ENCODE measurements at places on chromosomes 1 and 21.

- no peak for DNase-seq
Observed at GRCh38 chr1:64967381-64967780, 1.0 kb upstream of the JAK1 start.

GRCh38 chr1:32769524-32770220 lies 47.5 kb downstream of the YARS1 start:
- no peak for DNase-seq

DNA sequence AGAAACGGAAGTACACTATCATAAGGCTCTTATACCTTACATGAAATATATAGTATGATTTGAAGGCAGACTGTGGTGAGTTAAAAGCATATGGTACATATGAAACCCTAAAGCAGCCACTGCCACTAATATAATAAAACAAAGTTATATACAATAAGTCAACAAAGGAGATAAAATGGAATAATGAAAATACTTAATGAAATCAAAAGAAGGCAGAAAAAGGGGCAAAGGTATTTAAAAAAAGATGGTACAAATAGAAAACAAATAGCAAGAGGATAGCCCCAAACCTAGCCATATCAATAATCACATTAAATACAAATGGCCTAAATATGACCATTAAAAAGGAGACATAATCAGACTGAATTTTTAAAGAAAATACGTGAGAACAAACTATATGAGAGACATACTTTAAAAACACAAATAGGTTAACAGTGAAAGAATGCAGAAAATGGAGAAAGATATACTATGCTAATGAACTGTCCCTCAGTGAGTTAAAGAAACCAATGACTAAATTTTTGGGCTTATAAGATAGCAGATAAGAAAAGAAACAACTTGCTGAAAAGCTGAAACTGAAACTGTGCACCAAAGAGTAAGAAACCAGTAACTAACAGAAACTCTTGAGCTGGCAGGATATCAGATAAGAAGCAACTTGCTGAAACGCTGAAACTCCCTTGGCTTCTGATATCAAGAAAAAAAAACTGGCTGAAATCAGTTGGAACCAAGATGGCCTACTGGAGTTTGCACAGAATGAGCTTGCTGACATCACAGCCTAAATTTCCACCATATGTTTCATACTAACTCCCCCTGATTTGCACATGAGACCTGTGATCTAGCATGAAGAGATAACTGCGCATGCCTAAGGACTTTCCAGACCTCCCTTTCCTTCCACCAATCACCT lies 44.3 kb upstream of the IL10 start:
- no peak for DNase-seq

DNA sequence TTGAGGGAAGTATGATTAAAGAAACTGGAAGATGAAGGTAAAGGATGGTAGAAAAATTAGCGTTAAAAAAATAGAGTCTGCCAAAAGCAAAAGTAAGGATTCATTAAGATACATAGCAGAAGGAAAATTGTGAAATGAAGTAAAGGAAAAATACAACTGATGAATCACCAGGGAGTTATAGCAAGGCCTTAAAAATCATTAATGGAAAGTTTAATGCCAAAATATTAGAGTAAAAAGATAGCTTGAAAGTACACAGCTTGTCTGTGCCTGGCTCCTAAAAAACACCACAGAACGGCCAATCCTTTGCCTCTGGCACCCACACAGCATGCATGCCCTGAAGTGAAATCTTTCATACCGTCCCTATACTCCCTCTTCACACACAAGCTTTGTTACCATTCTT lies 66.9 kb upstream of the APOBEC4 start:
- DNase-seq, result no peak

GRCh38 chr1:114446198-114446597 lies 64.8 kb downstream of the TRIM33 start:
- DNase-seq, result no peak

DNA sequence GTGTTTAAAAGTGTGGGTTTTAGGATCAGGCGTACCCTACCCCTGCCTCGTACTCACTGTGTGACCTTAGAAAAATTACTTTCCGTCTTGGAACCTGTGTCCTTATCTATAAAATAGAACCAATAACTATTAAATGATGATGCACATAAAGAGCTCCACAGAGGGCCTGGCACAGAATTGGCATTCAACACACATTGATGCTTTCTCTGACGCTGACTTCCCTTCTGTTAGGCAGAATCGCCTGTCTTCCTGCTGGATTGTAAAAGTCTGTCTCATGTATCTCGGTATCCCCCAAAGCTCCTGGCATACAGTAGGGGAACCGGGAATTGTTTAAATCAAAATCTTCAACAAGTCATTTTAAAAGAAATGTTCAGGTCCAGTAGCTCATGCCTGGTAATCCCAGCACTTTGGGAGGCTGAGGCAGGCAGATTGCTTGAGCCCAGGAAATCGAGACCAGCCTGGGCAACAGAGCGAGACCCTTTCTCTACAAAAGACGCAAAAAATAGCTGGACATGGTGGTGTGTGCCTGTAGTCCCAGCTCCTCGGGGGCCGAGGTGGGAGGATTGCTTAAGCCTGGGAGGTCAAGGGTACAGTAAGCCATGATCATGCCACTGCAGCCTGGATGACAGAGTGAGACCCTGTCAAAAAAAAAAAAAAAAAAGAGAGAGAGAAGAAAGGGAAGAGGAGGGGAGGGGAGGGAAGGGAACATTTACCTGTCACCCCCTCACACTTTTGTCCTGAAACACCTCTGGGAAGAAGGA lies 41.3 kb upstream of the FHAD1 start:
- DNase-seq, result no peak

GRCh38 chr1:239999170-239999569 lies 92.5 kb upstream of the FMN2 start:
- no peak for DNase-seq

DNA sequence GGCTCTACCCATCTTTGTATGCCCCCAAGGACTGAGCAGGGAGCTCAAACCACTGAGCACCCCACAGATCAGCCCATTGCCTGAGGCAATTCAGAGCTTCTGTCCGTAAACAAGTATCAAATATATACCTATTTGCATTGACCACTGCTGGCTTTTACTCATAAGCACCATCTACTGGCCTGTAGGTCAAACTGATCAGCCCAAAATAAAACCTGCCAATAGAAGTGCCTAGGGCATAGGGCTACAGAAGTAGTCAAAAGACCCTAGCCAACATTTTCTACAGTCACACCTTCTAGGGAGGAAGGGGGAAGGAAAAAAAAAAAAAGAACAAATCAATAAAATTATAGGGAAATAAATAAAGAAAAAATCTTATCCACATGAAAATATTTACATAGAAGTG lies 5.3 kb upstream of the LCE3D start:
- DNase-seq, result no peak

DNA sequence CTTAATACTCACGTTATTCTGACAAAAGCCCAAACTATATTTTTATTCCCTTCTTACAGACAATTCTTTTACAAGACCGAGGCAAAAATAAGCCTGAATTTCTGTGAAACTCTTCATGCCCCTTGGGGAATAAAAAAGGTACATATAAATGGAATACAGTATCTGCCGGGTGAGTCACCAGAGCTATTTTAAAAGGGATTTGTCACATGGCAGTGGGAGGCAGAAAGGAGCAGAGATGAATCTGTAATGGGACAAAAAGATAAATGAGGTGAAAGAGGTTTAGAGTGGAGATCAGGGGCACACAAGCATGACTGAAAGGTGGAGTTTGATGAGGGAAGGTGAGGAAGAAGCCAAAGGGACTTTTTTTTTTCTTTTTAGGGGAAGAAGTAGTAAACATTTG lies 8.8 kb downstream of the XCL1 start:
- no peak for DNase-seq

DNA sequence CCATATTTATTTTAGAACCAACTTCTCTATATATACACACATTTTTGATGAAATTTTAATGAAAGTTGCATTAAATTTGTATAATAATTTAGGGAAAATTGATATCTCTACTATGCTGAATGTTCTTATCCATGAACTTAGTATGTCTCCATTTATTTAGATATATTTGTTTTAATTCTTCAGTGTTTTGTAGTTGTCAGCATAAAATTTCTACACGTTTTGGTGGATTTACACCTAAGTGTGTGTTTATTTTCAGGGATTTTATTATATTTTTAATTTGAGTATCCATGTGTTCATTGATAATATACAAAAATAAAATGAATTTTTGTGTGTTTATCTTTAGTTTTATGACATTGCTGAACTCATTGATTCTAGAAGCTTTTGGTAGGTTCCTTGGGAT lies 36.7 kb downstream of the PCBP3 start:
- DNase-seq, result no peak

- no peak for DNase-seq
Observed at GRCh38 chr1:12159816-12160215, 7.0 kb upstream of the TNFRSF1B start.

DNA sequence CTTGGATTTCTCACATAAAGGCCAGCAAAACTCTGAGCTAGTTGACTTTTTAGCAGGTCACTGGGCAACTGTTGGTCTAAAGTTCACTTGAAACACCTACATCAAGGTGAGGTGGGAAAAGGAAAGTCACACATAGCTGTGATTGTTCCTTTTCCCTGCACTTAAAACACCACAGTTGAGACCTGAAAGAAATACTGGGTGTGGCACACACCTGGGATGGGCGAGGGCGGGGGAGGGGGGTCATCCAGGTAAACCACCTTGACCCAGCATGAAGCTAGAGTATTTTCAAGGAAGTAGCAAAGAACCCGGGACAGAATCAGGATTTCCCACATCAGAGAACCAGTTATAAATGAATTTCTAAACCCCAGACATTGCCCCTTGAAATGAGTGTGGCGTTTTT lies 26.4 kb downstream of the ZNF697 start:
- DNase-seq, result no peak

- no peak for DNase-seq
Observed at GRCh38 chr1:30029677-30030076, 693.7 kb downstream of the MATN1 start.

DNA sequence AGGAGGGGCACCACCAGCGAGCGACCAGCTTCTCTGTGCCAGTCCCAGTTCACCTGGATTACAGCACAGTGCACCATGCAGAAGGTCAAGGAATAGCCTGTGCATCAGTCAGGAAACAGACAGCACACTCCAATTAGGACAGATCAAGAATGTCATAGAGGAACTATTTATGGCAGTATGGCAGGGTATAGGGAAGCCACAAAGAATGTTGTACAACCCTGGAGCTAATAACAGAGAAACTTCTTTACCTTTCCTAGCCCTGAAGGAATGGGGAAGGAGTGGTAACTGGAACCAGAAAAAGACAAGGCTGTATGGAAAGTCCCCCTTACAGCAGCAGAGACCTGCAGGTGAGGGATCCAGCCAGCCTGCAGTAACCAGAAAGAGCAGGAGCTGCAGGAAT lies 87.8 kb upstream of the USP24 start:
- DNase-seq, result no peak

DNA sequence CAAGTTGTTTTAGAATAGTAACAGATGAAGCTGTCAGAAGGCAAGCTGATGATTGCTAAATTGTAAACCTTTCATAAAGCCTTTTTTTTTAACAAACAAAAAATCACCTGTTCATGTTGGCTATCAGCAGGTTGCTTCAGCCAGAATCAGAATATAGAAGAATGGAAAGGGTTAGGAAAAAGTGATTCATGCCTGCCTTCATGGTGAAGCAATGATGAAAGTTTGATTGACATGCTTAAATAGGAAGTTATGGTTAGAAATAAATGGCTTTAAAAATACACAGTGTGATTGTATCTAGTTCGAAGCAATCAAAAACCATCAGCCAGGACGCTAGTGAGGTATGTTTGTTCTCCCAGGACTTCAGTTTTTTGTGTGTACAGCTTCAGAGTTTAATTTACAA lies 37.9 kb downstream of the GABPA start:
- DNase-seq, result no peak

- no peak for DNase-seq
Observed at GRCh38 chr1:54989968-54990810, 8.5 kb upstream of the BSND start.

DNA sequence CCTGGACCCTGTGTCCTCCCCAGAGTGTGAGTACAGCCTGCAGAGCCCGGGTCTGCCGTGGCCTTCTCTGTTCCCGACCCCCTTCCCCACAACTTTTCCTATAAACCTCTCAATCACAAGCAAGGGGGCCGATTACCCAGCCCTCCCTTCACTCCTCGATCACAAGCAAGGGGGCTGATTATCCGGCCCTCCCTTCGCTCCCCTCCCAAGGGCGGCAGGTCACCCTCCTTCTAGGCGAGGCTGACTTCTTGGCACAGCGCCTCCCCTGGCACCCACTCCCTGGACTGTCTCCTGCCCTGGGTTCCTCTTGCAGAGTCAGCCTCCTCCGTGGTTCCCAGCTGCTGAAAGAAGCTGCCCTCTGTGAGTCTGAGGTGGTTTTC lies 12.3 kb upstream of the LDLRAP1 start:
- no peak for DNase-seq

- no peak for DNase-seq
Observed at GRCh38 chr1:2574350-2574749, 12.2 kb upstream of the PRXL2B start.

GRCh38 chr1:172680733-172681275 lies 21.9 kb downstream of the FASLG start:
- DNase-seq, result no peak

GRCh38 chr1:221363039-221363438 lies 378.9 kb downstream of the DUSP10 start:
- no peak for DNase-seq

GRCh38 chr1:47980501-47980900 lies 16.7 kb downstream of the TRABD2B start:
- no peak for DNase-seq

- no peak for DNase-seq
Observed at GRCh38 chr1:68015971-68016370, 34.5 kb downstream of the DIRAS3 start.

- no peak for DNase-seq
Observed at GRCh38 chr1:51915951-51916350, 37.4 kb upstream of the NRDC start.

GRCh38 chr1:66207484-66207883 lies 326.5 kb upstream of the SGIP1 start:
- DNase-seq, result no peak

GRCh38 chr1:203663294-203663693 lies 36.7 kb downstream of the ATP2B4 start:
- DNase-seq, result no peak

DNA sequence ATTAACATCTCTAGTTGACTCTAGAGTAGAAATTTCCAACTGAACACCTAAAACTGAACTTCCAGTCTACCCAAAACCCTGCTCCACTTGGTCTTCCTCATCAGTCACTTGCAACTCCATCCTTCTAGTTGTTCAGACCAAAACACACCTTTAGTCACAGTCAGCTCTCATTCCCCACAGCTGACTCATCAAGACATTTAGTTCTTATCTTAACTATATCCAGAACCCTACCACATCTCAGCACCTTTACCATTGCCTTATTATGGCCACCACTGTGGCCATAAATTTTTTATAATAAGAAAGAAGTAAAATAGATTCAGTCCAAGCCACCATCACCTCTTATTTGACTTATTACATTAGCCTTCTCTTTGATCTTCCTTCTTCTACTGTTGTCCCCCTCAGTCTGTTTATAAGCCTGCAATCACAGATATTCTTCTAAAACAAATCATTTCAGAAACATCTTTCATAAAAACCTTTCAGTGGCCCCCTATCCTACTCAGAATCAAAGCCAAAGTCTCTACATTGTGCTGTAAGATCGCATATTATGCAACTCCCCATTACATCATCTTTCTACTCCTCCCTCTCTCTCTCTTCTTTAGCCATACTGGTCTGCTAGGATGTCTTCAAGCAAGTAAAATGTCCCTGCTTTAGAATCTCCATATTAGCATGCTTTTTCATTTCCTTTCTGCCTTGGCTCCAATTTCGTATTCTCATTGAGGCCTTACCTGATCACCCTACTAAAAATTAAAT lies 275.9 kb downstream of the LRRC40 start:
- DNase-seq, result no peak
